ENCODE measurements at places on chromosomes 7 and 10.

GRCh38 chr10:10367264-10367663 lies 650.4 kb upstream of the CELF2 start:
- no peak for DNase-seq

GRCh38 chr7:155210356-155210755 lies 87.3 kb upstream of the INSIG1 start:
- no peak for DNase-seq

- no peak for DNase-seq
Measured at GRCh38 chr10:30080161-30080560, 20.8 kb upstream of the JCAD start.

DNA sequence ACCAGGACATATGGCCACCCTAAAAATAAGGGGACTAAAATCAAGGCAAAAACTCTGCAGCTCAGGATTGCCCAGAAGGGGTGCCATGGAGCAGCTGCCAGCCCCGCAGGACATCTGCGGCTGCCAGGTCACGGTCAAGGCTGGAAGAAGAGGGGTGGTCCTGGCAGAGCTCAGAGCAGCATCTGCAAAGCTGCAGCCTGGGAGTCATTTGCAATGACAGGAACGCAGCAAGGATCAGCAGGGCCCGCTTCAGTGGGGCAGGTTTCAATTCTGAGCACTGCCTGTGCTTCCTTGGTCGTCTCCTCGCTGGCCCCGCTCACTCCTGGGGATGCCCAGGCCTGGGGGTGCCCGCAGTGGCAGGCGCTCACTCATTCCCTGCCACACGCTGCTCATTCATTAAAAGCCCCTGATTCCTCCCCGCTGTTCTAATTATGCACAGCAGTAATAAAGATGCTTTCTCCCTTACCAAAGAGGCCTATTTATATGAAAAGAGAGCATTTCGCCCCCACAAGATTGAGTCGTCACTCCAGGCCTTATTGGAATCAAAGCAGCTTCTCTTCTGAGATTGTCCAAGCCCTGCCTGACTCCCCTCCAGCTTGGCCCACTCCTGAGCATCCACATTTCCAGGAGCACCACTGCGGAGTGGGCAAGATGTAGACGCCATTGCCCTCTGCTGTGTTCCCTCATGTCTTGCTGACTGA lies 4.6 kb downstream of the HSPA12A start:
- no peak for DNase-seq

GRCh38 chr10:49141541-49142332 lies 7.9 kb upstream of the FAM170B start:
- no peak for DNase-seq

- no peak for DNase-seq
Measured at GRCh38 chr10:24272374-24272773, 63.4 kb downstream of the KIAA1217 start.

- DNase-seq = no peak
Measured at GRCh38 chr10:16887565-16887964, 70.3 kb upstream of the RSU1 start.

GRCh38 chr10:127148066-127148932 lies 48.1 kb downstream of the INSYN2A start:
- no peak for DNase-seq

DNA sequence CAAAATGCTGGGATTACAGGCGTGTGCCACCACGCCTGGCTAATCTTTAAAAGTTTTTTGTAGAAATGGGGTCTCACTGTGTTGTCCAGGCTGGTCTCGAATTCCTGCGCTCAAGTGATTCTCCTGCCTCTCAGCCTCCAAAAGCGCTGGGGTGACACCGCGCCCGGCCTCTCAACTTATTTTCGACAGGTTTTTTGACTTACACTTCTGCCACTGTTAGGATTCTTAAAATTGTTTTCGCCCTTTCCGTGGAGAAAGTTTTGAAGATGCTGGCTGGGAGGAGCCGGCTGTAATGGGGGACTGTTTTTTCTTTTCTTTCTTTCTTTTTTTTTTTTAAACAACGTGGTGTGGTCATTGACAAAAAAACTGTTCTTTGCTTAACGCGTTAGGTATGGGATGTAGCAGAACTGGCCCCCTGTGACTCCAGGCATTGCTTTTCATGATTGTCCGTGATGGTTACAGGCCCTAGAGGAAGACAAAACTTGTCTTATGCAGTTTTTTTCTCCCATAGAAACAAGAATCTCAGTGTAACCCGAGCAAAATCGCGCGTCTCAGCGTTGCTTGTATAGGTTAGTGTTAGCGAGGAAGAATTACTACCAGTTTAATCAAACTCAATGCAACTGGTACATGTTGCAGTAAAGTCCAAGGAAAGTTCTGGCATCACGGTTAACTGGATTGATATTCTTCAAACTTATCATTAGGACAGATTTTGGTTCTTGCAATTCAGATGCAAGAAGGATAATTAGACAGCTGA lies 72.2 kb downstream of the DAGLB start:
- no peak for DNase-seq

DNA sequence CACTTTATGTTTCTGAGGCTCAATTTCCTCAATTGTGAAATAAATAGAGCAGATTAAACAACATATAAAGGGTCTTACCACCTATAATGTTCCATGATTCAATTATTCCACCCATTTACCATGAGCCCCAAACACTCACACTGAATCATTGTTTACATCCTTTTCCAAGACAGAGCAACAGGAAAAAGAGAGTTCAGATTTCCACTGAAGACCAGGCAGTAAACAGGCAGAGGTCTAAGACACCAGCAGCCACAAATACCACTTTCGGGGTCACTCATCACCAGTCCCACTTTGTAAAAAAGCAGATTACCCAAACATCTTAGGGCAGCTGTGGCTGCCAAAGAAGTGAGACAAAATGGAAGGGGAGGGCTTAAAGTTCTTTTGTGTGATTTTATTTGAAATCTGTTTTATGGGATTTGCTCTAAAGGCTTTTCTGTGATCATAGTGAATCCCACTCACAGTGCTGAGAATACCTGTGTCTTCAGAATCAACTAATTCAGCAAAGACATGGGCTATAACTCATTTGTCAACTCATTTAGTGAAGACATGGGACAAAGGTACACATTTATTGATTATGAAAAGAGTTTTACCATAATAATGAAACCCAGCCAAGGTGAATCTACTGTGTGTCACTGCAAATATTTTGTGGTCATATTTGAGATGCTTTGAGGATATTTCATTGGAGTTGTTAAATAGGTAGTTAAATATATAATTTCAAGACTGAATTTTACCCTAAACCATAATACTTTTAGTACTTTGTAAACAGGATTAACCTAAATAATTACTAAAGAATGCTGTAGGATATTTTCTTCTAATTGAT lies 24.8 kb upstream of the DLD start:
- DNase-seq = no peak

DNA sequence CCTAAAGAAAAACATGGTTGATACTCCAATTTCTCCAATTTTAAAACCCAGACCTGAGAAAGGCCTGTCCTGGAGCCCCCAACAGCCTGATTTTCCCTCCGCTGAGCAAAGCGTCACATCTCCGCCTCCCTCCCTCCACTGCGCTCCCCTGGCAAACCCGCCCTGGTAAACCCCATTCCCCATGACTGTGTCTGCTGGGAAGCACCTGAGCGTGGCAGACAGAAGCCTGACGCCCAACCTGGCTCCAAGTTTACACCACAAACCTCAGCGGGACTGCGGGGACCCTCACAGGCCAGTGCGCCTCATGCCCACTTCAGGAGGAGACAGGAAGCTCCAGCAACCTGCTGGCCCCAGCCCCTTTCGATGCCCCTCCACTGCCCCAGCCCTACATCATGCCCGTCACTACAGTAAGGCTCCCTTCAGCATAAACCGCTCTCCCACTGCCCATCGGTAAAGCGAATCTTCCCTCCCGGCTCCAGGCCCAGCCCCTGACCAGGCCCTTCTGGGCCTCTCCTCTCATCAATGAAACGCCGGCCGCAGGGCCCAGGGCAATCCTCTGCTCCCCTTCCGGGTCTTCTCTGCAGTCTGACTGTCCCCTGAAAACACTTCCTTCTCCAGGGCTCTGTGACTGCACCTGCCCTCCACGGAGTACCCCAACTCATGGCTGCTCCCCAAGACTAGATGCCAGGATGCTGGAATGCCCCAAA lies 233.3 kb downstream of the MAD1L1 start:
- no peak for DNase-seq

GRCh38 chr10:89236226-89236797 lies 15.3 kb downstream of the LIPA start:
- no peak for DNase-seq

DNA sequence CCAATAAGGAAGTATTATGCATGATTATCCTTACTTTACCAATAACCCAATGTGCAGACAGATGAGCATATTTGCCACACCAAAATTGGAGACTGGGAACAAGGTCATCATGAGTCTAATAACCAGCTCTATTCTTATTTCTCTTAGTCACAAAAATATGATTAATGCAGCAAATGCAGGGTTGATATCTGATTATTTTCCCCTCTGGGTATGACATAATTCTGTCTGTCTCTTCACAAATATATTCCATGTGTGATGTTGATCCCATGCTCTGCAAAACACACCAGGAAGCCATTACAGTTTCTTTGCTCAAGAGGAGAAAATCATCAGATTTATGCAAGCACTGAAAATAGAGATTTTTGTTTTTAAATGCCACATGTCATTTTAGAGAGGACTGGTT lies 196.5 kb upstream of the DGKB start:
- DNase-seq = no peak

DNA sequence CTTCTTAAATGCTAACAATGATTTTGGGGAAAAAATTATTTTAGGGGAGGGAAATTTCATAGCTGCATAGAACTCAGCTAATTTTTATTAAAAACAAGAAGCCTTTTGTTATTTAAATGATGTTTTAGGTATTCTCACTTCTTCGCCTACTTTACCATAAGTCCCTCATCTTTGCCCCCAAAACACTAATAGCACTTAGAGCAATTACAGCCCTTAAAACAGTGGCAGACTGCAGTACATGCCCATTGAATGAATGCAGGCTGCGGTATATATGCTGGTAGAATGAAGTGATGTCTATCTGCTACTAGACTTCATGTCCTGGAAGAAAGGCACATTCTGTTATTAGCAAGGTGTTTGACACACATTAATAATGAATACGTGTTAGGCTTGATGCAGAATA lies 2.9 kb upstream of the SPAG6 start:
- DNase-seq = no peak

GRCh38 chr7:155880721-155881120 lies 68.5 kb upstream of the SHH start:
- no peak for DNase-seq

Measured in large intestine (tissue), 12 donors.